Heart left ventricle (tissue), 16 donors: ENCODE measurements at places on chromosomes 11 and 22. TPM values are rescaled to one million over a fixed set of nuclear protein-coding genes. Genes with fewer than 3 reads are reported as not detected.

DNA sequence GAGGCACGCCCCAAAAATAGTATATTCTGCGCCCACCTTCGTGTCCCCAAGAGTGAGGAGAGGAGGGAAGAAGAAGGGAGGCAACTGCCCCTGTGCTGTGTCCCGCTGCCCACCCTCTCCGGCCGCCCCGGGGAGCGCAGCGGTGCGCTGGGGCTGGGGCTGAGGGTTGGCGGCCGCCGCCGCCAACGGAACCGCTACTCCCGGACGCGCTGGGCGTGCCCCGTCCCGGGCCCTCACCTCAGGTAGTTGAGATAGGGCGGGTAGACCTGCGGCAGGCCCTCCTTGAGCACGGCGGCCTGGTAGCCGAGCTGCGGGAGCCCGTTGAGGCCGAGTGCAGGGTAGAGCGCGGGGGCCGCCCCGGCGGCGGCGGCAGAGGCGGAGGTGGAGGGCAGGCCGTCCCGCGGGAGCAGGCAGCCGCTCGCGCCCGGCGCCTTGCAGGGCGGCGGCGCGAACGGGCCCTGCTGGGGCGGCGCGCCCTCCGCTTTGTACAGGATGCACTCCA, 2.4 kb downstream of the PGR start:
- H3K4me3 ChIP-seq, result peak overlapping the region; percentile 49
- no peaks in the 10 kb centered on the region for H3K4me1 ChIP-seq
- H3K27me3 ChIP-seq, result no peaks in the 10 kb centered on the region
- DNase-seq, result peak; percentile 17
- H3K36me3 ChIP-seq, result no peaks in the 10 kb centered on the region
- H3K27ac ChIP-seq, result peak overlapping the region; percentile 89

DNA sequence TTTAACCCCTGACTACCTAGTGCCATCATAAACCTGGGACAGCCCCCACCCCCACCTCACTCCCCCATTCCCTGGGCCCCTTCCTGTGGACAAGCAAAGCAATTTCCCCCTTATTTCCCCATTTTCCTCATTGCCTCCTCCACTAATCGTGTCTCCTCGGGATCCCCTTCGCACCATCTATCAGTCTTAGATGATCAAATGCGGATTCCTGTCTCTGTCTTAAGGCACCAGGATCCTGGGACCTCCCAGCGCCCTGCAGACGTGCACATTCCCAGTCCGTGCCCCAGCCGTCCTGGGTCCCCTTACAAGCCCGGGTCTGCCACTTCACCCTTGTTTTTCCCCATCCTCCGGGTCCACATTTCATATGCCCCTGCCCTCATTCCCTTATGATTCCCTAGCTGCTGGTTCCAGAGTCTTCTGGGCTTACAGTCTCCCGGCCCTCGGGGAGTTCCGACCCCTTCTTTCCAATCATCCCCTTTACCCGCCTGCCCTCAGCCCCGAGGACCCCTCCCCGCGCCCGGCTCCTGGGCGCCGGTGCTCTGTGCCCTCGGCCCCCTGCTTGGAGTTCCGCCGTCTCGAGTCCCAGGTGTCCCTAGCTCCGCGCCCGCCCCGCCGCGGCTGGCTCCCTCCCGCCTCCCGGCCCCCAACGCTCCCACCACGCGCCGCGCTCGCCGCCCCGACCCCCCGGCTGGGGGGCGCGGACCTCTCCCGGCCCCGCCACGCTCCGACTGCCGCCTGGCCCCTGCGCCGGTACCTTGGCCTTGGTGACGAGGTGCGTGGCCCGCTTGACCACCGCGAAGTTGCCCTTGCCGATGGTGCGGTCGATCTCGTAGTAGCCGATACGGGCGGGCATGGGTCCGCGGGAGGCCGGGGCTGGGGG, 599 bp downstream of the SIK3 start:
- peak overlapping the region; percentile 84 for H3K4me3 ChIP-seq
- DNase-seq, result peak; percentile 51
- no peaks in the 10 kb centered on the region for H3K27me3 ChIP-seq
- no peaks in the 10 kb centered on the region for H3K36me3 ChIP-seq

Gene OR51I1
- polyA plus RNA-seq, result not detected

Gene NEFH
- 0.08 TPM for polyA plus RNA-seq

- H3K4me3 ChIP-seq, result no peak overlapping the region
- peaks cover 13% of the 10 kb centered on the region for H3K4me1 ChIP-seq
- no peaks in the 10 kb centered on the region for H3K36me3 ChIP-seq
- DNase-seq, result no peak
These were observed 1.6 kb upstream of the P2RY2 start for GRCh38 chr11:73216465-73216864.

Gene NLRP14
- not detected for polyA plus RNA-seq
